CD4-positive, alpha-beta T cell treated with Interleukin-15 for 1 hour (primary cell): ENCODE measurements at places on chromosomes 5 and 9.
A peak's percentile ranks its signal among the peaks of the same experiment; 100 is the strongest.

DNA sequence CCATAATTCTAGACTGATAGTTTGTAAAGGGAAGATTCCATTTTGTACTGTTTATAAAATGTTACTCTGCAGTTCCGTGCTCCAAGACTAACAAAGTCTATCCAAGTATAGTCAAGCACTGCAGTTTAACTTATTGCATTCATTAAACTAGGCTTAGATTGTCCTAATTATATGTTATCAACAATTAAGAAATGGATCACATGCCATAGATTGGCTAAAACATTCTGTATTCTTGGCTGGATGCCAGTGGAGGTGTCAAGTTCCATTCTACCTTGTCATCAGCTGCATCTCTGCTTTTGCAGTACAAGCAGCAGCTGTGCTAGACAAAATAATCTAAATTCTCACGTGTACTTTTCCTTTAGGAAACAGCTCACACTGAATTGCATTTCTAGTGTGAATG is 69.4 kb upstream of the MEF2C start:
- DNase-seq = no peak

- DNase-seq = no peak
Measured at GRCh38 chr5:165057145-165057544, 1551.7 kb downstream of the MAT2B start.

DNA sequence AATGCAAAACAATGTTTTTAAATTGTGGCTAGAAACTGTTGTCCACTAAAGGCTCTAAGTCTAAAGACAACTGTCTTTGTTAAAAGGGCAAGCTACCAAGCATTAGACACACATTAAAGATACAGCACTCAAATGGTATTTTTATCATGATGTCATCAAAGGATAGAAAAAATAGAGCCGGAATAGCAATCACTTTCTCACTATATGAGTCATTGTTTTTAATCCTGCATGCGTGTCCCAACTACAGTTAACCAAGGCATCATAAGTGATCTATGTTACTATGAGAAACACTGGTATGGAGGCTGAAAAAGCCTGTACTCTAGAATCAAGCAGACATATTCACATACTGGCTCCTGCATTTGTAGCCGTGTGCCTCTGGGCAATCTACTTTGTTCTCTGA is 1.9 kb upstream of the PJA2 start:
- no peak for DNase-seq

- no peak for DNase-seq
Measured at GRCh38 chr9:35930989-35931388, 21.7 kb downstream of the SPAAR start.

GRCh38 chr9:6876195-6876894 is 118.6 kb downstream of the KDM4C start:
- no peak for DNase-seq

- DNase-seq = no peak
Measured at GRCh38 chr5:120509053-120509452, 45.0 kb downstream of the PRR16 start.

DNA sequence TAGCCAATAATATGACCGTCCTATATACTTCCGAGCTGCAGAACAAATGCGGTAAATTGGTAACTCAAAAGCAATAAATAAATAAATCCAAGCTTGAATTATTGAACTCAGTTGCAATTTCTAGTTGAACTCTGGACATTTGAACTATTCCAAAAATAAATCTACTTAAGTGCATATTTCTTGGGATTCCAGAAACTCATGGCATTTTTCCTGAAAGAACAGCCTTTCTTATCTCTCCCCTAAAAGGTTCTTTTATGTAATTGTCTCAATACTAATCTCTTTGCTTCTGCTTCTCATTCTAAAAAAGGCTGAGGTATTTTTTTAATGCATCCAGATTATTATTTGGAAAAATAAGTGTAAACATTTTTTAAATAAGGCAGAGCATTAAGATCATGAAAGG is 131.7 kb downstream of the TRPM6 start:
- no peak for DNase-seq

DNA sequence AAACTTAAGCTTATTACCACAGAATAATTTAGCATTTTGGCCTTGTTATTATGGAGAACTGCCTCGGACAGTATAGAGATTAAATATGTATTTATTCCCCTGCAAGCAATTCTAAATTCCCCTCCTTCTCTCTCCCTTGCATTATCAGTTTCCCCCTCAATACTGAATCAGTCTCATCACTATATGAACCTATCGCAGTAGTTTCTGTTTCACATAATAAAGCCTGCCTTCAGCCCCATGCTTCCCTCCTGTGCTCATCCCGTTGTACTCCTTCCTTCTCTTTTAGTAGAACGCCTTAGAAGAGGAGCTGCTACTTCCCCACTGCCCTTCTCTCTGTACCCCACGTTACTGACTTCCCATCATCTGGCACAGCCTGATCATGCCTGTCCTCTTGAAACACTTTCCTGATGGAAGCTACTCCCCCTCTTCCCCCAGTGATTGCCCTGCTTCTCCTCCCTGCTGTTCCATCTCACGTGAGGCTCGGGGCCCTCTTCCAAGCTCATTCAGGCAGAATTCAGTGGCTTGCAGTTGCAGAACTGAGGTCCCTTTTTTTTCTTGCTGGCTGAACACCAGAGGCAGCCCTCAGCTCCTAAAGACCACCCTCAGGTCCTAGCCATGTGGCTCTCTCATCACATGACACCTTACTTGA is 93.4 kb downstream of the PPIC start:
- no peak for DNase-seq

GRCh38 chr9:133050781-133051180 is 11.0 kb upstream of the CEL start:
- DNase-seq = no peak

DNA sequence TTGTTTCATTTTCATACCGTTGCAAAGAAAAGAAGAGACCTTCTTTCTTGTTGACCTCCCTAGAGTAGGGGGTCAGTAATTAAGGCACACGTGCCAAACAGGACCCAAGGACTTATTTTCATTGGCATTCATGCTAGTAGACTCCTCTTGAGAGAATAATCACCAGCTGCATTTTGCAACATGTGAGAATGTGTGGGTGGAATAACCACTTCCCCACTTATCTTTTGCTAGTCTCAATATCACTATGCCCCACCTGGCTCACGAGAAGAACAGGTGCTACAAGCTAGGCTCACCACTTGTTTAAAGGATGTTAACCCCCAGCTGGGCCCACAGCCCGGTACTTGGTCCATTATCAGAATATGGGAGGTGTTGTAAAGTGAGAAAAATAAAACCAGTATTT is 460.7 kb upstream of the MEF2C start:
- DNase-seq = peak; percentile 41

- no peak for DNase-seq
Measured at GRCh38 chr9:134753191-134753590, 111.6 kb downstream of the COL5A1 start.

DNA sequence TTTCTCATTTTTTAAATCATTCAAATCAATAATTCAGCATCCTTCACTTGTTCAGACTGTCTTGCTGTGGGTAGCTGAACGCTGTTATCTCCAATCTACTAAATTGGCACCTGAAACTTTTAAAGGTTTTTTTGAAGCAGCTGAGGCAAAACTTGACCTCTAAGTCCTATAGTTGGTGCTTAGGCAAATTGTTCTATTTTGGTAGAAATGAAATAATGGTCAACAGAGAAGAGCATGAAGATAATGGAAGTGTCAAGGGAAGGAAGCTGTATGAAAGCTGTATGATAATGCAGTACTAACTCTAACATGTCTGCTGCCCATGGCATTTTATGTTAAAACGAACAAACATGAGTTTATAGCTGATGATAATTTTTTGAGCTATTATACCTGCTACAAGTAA is 138.0 kb downstream of the GDNF start:
- DNase-seq = no peak

GRCh38 chr5:144189800-144190429 is 19.2 kb downstream of the KCTD16 start:
- peak; percentile 88 for DNase-seq

DNA sequence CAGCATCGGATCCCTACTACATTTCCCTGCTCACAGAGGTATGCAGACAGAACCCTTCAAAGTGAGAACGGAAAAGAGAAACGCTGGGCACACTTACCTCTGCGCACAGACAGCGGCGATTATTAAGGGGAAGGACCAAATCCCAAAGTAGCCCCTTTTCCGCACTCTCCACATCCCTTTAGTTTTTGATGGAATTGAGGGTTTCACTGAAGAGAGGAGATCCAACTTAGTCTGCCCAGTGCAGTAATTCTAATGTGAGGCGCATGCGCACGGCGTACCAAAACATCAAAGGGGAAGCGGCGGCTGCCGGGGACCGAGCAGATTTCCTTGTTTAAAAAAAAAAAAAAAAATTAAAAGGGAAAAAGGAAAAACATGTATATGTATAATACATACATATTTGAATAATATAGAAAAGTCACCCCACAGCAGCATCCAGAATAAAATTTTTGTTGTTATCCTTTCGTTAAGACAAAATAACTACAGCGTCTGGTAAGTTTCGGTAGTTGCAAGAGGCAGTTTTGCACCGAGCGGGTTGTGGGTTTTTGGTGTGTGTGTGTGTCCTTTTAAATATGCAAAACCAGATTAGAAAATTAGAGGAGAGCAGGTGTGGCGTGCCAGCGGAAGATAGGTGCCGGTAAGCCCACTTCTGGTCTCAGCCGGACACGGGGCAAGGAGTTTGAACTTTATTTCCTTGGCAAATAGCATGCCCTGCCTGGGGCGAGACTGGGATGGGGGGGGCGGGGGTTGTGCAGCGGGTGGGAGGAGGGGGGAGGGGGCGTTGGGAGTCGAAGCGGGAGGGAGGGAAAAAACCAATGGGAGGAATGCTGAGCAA is at the start of gene GABRB2:
TSS of gene GABRB2 (minus strand) at position 256 of the 832 bp plus-strand sequence. CDS start at position 174, 82 bp downstream.
- DNase-seq = no peak

- DNase-seq = no peak
Measured at GRCh38 chr9:132192728-132193127, 30.9 kb downstream of the NTNG2 start.

- DNase-seq = no peak
Measured at GRCh38 chr9:105928416-105928815, 234.1 kb downstream of the TMEM38B start.

DNA sequence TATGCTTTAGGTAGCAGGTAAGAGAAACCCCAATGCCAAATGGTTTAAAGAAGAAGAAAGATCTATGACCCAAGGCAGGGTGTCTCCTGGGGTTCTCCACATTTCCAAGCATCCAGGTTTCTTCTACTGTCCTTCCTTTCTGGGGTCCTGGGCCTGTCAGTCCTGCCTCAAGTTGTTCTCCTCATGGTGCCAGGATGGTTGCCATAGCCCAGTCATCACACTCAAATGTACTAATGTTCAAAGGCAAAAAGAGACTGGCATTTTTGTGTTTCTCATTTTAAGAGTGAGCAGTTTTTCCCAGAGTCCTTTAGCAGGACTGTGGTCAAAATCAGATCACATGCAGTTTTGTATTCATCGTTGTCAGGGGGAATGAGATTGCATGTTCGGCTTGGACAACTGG is 59.9 kb upstream of the BOD1 start:
- no peak for DNase-seq

- DNase-seq = peak; percentile 58
Measured at GRCh38 chr5:50666261-50667022, at the start of gene PARP8. TSS of gene PARP8 (plus strand) at chr5:50666637. CDS start at chr5:50667096, 459 bp downstream.

DNA sequence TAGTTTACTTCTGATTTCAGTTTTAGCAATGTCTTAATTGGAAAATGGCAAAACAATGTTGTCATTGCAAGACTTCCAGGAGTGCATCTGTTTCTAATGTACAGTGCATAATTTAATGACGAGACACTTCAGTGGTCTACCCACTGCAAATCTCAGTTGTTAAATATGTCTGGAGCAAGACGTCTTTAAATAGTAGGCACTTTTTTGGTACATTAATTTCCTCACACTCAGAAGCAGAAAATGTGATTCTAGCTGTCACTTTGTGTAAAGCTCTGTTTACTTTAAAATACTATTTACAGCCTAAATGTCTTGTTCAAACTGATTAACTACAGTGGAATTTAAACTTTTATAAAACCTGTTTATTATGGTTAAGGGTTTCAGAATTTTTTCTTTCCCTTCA is 815.5 kb downstream of the TLE1 start:
- DNase-seq = no peak

DNA sequence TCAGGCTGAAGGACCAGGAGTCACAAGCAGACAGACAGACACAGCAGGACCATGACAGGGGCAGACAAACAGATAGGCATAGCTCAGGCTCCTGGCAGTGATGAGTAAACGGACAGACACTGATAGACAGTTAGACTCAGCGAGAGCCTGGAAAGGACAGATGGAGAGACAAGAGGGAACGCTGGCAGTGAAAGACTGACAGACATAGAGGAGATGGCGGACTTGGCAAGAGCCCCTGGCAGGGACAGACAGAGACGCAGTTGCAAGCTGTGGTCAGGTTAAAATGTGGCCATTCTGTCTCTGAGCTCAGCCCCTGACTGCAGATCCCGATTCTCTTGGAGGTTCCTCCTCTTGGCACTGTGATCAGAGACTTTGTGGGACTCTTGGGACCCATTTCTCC is 13.6 kb downstream of the CSF2 start:
- DNase-seq = no peak

- DNase-seq = no peak
Measured at GRCh38 chr5:105868038-105868780, 1802.5 kb downstream of the EFNA5 start.

GRCh38 chr5:66652818-66653217 is 56.6 kb downstream of the MAST4 start:
- DNase-seq = no peak

DNA sequence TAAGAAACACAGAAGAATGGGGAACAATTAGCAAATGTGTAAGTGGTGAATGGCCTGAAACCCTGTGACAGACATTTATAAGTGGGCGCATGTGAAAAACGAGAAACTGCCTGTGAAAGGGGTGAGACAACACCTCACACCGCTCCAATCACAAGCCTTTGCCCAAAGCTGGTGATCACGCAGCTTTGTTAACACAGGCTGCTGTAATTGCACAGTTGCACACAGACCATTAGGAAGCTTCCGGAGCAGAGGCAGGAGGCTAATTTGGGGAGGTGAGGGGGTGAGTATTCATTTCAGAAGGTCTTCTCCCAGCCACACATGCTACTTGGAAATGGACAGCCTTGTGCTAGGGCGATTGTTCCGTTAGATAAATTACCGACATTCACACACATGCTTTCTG is 294.0 kb downstream of the MED10 start:
- no peak for DNase-seq

- no peak for DNase-seq
Measured at GRCh38 chr5:154683101-154683880, 71.9 kb upstream of the LARP1 start.

DNA sequence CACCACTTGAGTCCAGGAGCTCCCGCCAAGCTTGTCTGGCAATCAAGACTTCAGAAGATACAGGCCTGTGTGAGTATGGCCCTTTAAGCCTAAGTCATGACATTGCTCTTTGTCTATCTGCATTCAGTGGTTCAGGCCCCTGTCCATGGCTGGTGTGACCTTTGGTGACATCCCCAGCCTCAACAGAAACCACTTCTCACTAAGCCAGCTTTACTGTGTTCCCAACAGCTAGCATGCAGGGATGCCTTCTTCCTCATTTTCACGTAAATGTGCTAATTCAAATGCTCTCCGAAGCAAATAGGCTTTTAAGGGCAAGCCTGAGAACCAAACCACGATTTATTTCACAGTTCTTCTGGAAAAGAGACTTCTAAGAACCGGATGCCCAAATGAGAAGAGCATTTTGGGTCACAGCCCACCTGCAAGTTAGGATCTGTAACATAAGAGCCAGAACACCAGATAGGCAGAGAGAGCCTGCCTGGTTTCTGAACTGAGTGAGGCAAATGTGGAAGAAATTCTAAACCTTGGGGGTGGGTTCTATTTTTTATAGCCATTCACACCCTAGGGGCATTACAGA is 14.9 kb downstream of the CD180 start:
- peak; percentile 46 for DNase-seq

GRCh38 chr5:151095341-151096000 is 14.6 kb upstream of the TNIP1 start:
- no peak for DNase-seq

- no peak for DNase-seq
Measured at GRCh38 chr9:73866451-73866850, 630.7 kb upstream of the RORB start.
